ENCODE measurements at places on chromosomes 7 and 10.

DNA sequence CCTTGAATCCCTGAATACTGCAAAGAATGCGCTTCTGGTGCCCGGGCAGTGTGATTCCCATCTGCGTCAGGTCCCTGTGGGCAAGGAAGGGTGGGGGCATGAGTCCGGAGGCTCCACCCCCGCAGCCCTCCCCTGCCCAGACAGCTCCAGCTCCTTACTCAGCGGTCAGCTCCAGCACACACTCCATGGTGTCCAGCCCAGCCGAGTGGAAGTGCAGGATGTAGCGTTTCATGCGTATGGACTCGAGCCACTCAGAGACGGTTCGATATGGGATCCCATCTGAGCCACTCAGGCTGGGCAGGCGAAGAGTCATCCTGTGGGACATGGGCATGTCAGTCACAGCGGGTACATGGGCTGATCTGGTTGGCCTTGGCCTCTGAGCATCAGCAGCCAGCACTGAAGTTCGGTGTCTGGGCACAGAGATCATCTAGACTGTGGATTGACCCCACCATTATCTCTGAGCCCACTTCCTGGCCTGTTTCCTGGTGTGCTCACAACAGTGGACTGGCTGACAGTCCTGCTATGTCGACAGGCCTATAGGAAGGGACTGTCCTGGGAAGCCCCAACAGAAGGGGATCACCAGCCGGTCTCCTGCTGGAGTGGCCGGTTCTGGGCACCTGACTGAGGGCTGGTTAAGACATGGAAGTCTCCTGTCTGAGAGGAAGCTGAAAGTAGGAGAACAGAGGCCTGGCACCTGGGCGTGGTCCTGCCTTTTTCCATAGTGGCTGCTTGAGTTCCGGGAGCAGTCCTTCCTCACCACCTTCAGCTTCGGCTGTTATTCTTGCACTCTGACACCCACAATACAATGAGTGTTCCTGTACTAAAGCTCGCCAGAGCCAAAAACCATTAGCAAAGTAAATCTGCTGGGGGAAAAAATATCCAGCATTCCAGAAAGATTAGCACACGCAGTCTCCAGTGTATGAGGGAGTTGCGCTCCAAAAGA is 10.6 kb downstream of the ZYX start:
- DNase-seq, result no peak

DNA sequence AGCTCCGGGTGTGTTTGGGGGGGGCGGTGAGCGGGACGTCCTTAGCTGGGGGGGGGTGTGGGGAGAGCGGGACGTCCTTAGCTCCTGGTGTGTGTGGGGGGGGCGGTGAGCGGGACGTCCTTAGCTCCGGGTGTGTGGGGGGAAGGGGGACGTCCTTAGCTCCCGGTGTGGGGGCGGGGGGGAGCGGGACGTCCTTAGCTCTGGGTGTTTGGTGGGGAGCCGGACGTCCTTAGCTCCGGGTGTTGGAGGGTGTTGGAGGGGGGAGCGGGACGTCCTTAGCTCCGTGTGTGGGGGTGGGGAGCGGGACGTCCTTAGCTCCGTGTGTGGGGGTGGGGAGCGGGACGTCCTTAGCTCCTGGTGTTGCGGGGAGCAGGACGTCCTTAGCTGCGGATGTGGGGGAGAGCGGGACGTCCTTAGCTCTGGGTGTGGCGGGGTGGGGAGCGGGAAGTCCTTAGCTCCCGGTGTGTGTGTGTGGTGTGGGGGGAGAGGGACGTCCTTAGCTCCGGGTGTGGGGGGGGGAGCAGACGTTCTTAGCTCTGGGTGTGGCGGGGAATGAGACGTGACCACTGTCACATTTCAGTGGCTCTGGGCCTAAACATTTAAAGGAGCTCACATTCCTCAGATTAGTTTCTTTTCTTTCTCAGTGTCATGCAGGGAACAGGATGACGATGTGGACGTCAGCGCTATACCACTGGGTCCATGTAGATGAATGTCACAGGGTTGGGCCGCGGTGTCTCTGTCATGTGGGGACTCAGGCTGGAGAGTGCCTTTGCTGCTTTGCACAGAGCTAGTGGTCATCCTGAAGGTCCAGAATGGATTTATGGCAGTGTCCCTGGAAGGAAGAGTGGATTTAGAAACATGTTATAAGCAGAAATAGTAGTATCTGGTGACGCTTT is 7.5 kb downstream of the DYNC2I1 start:
- peak; percentile 7 for DNase-seq

DNA sequence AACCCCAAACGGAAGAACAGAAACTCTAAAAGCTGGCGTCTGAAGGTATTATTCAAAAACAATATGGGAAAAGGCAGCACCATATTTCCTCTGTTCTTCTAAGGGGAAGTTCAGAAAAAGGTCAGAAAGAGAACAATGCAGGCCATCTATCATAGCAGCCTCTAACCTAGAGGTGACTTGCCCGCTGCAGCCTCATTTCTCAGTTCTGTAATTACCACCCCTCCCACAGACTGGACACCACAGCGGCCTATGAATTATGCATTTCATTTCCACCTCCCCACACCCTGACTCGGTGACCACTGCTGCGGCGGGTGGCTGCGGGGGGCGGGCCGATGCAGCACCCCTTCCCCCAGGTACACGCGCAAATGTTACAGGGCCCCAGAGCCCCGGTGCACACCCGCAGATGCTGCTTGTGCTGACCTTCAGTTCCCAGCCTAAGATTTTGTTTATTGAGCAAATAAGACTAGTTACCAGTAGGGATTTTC is 125.5 kb downstream of the CLEC2L start:
- no peak for DNase-seq

DNA sequence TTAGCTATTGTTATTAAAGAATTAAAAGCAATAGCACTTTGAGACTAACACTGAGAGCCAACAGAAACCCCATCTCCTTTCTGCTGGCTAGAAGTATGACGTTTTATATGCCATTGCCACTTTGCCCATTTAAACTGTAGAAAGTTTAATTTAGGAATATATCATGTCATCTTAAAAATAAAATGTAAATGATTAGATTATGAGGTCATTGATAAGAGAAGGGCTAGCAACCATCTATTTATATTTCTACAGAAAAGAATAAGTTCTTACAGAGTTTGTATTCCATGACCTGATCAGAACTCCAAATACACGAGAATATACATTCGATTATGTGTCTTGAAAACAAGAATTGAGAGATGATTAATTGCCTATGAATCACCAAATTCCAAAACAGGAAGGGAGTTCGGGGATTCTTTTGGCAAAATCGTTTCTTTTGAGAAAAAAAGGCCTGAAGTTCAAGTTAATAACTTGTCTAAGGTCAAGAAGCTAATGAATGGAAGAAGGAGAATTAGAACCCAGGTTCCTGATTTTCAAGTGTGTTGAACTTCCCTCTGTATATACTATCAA is 227.0 kb downstream of the TRIL start:
- no peak for DNase-seq

- DNase-seq, result no peak
These were observed 6.5 kb downstream of the WDR91 start for GRCh38 chr7:135204876-135205275.

DNA sequence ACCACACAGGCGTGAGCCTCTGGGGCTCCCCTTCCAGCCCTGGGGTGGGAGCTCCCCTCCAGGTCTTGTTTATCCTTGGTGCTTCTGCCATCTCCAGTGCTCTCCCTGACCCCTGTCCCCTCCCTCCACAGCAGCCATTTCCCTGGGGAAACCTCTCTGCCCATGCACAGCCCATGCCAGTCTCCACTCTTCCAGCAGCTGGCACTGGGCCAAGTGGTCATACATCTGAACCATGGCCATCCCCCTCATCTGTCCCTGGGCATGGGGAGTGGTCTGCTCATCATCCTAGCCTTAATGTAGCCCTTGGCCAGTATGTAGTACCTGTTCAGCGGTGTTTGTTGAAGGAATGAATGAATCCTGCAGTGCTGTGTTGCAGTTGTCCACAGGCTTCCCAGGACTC is 172.4 kb upstream of the ZNF32 start:
- DNase-seq, result no peak

GRCh38 chr7:151792086-151792485 is 84.8 kb downstream of the PRKAG2 start:
- no peak for DNase-seq

- DNase-seq, result no peak
These were observed 53.9 kb upstream of the SKAP2 start for GRCh38 chr7:26918241-26918640.

- no peak for DNase-seq
These were observed 215.9 kb upstream of the C7orf33 start for GRCh38 chr7:148374396-148375259.

DNA sequence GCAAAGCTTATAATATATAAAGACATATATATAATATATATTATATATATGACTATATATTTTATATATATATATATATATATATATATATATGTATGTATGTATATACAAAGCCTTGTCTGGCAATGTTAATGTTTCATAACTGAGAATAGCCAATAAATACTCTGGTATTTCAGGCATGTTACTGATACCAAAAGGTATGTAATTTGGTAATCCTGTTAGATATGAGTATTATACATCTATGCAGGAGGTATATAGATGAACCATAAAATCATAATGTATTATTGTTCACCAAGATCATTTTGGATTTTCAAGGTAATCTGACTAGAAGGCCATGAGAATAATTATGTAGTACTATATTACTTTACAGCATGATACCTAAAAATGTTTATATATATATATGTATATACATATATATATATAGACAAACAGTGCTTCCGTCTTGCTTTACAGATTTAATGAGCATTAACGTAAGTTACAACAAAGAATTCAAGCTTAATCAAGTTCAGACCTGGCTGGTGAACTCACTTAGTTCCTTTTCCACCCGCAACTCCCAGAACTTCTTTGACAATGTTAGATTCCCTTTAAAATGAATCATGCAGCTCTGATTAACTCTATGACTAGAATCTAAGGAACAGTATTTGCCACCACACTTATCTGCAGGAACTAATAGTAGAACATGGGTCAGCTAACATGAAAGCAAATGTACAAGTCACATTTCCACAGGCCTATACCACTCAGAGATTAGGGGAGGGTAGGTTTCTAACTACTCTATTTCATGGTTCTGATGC is 82.7 kb downstream of the SLC25A13 start:
- no peak for DNase-seq

DNA sequence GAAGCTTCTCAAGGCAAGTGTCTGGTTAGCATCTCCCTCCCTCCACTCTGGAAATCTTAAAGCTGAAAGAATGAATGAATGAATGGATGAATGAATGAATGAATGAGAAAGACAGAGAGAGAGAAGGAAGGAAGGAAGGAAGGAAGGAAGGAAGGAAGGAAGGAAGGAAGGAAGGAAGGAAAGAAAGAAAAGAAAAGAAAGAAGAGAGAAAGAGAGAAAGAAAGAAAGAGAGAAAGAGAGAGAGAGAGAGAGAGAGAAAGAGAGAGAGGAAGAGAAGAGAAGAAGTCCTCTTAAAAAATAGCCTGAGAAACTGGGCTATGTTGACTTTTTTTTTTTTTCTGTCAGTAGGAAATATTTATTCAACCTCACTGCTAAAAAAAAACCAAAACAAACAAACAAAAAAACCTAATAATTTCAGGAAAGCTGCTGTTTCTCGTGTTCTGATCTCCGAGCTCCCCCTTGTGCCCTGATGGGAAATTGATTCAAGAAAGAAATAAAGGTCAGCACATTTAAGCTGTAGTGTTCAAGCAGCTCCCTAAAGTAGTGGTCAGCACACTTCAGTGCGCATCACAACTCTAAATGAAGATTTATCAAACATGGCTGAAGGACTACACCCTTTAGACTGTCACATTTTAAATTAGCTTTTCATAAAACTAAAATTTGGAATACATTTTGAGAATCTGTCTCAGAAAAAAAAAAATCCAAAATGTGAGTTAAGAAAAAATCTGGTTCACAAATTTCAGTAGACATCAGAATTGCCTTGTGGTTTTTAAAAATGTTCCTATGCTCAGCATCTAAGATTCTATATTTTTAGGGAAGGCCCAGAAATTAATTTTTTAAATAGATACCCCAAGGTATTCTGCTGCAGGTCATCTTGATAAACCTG is 154.3 kb downstream of the ELAPOR2 start:
- no peak for DNase-seq

DNA sequence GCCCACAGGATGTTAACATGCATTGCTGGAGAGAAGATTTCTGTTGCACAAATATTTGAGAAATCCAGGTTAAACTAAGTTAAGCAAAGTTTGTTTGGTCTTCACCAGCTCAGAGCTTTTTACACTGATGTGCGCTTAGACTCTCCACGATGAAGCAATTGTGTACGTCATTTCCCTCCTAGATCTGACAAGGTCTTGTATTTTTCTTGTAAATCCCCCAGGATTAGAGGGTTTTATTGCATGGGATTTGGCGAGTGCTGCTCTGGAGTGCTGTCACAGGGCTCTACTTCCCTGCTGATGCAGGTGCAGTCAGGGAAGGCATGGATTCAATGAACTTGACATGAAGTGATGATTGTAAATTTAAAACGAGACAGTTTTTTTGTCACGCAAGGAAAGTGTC is 173.3 kb downstream of the PDE1C start:
- no peak for DNase-seq

- DNase-seq, result no peak
These were observed 5.1 kb downstream of the SCART1 start for GRCh38 chr10:133458710-133459453.

All from activated effector memory CD4-positive, alpha-beta T cell treated with Interleukin-2 at 50 U/mL for 16 hours (primary cell).